GM19239 (cell line): ENCODE measurements at places on chromosomes 1 and 21.

- DNase-seq: peak; percentile 66
Observed at GRCh38 chr1:43979528-43980254, 681 bp downstream of the B4GALT2 start.

- no peak for DNase-seq
Observed at GRCh38 chr1:116971258-116971860, 30.2 kb upstream of the CD101 start.

DNA sequence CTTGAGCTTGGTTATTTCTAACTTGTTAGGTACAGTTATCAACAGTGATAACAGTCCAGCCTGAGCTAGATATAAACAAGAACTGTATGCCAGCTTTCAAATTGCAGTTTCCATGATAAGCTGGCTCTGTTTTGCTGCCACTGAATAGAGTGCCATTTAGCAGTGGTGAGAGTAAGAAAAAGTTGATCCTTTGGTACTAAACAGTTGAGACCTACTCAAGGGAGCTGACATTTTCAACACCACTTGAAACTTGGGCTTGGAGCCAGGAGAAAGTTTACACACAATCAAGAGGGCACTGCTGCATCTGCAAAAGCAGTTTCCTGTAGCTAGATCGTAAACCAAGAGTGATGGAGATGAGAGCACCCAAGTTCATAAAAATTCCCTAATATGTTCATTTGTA lies 131.3 kb downstream of the RGS7 start:
- DNase-seq: no peak

DNA sequence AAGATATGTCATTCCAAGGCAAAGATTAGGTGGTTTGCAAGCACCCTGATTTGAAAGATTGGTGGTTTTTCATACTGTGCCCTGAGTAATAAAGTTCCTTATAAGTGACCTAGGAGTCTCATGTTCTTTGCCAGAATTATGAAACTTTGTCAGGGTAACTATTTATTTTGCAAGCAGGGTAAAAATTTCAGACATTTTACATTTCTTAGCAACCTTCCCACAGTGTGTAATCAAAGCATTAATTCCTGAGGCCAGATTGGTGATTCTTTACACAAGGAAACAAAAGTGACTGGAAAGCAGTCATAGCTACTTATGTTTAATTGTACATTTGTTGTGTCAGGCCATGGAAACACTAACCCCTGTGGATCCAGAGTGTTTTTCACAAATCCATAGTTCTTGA lies 998.0 kb upstream of the B3GALT2 start:
- DNase-seq: no peak

- no peak for DNase-seq
Observed at GRCh38 chr1:48665708-48666407, 110.8 kb downstream of the BEND5 start.

DNA sequence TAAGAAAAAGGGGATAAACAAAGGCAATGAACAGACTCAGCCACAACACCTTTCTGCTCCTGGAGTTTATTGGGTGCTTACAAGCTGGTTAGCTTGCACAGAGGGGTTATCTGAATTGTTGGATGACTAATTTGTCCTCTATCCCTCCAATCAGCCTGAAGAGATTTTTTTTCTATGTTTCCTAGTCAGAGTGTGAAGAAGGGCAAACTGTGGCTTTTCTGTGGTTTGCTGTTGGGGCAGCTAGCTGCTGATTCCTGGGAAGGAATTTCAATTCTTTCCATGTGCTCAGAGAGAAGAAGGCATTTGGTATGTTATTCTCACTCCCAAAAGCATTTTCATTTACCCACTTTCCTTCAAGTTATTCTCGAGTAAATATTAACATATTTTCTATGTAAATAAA lies 48.6 kb downstream of the PCP4 start:
- no peak for DNase-seq

DNA sequence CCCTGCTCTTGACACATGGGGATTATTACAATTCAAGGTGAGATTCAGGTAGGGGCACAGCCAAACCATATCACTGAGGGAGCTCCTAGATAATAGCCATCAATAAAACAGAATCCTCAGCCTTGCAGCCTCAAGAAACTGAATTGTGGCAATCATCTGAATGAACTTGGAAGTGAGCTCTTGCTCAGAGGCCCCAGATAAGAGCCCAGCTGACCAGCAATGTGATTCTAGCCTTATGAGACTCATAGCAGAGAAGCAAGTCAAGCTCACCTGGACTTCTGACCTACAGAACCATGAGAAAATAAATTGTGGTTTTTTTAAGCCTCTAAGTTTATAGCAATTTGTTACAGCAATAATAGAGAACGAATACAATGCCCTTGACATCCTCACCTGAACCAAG lies 302.5 kb downstream of the LTN1 start:
- DNase-seq: no peak

DNA sequence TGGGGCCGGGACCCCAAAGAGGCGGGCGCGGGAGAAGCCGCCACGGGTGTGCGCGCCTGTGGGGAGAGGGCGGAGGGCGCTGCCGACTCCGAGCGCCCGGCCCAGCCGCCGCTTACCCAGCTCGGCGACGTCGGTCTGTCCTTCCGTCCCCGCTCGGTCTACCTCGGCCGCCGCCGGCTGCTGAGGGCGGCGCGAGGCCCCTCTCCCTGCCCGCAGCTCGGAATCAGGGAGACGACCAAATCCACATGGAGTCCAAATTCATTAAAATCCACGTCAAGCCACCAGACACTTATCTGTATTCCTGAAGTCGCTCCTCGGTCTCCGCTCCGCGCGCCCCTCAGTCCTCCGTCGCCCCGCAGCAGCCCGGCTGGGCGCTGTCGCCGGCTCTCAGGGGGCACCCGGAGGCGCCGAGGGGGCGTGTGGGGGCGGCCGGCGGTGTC lies 637 bp downstream of the PLXNA2 start:
- no peak for DNase-seq
